ENCODE measurements at places on chromosomes 3 and 15. TPM values are rescaled to one million over a fixed set of nuclear protein-coding genes. Genes with fewer than 3 reads are reported as not detected.
A peak's percentile ranks its signal among the peaks of the same experiment; 100 is the strongest.

Gene ALG1L2
- total RNA-seq = not detected

Gene ACKR4
- total RNA-seq = 0.18 TPM

Gene ROBO2
- total RNA-seq = 14.5 TPM

Gene TRAT1
- total RNA-seq = not detected

Gene PLA2G4E
- total RNA-seq = not detected

Gene ABCC5
- total RNA-seq = 8.4 TPM

Gene DPPA2
- not detected for total RNA-seq

Gene RASL12
- total RNA-seq = under 0.01 TPM

Gene GOLGB1
- total RNA-seq = 56.1 TPM

Gene MKRN3
- total RNA-seq = under 0.01 TPM

DNA sequence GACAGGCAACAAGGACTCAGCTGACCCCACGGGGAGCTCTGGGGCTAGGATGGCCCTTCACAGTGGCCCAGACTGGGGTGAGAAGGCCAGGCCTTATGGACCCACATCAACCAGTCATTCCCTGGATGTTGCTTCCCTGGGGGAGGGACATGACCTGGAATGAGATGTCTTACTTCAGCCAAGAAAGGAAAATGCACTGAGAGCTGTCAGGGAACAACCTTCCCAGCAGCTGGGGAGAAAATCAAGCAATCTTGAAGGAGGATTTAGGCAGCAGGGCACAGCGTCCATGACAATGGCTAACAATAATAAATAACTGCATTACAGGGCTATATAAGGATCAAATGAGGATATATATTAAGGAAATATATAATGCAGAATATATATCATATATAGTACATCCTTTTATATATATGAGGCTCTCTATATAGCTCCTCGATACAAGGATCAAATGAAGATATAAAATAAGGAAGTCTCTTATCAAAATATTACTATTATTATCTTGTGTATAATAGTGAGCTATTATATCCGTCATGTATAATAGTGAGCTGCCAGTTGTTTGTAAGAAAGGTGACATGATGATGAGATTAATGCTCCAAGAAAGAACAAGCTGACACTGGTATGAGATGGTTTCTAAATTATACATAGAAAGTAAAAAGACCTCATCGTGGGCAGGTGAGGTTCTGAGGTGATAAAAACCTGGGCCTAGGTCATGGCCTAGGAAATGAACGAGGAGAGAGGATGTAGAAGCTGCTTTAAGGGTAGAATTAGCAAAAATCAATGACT, 117.8 kb upstream of the LIPC start:
- no peak for DNase-seq

DNA sequence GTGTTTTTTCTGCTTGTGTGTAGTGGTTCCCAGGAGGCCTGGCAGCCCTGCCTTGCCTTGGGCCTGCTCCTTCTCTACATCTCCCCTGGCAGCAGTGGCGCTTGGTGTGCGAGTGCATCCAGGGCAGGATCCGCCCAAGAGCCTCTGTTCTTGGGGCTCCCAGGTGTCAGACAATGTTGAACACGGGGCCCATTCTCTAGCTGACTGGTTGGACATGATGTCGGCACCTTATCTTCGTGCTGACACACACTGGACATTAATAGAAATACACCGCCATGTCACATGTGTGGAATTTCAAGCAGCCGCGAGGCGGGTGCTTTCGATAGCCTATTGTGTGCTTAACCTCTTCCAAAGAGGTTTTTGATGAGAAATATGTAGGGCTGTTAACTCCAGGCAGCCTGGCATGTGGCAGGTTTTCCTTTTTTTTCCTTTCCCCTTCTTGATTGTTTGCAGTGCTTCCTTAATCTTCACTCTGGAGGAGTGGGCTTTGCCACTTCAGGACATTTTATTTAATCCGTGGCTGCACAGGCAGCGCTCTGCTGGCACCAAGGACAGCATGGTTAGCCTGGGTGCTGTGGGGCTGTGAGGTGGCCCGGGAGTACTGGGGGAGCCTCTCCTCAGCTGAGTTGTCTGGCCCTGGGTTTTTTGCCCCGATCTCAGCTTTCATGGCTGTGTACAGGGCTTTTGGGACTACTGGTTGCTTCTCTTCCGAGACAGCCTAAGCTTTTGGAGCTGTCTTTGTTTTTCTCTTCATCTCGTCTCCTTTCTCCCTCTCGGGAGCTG, 42.5 kb downstream of the CHCHD6 start:
- peak; percentile 74 for DNase-seq

DNA sequence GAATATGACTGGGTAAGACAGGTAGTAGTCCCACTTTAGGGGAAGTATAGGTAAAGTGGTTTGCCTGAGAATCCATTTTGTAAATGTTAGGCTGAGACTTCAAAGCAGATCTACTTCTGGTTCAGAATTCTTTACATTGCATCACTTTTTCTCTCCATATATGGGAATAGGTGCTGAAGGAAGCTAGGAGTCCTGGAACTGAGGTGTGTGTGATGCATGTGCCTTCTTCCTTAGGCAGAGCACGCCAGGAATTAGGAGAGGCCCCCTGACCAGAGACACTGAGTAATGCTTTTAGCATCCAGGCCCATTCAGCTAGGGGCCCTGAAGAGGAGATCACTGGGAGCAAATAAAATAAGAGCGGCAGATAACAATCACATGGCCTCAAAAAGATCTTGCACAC, 69.2 kb upstream of the DCP1A start:
- no peak for DNase-seq

DNA sequence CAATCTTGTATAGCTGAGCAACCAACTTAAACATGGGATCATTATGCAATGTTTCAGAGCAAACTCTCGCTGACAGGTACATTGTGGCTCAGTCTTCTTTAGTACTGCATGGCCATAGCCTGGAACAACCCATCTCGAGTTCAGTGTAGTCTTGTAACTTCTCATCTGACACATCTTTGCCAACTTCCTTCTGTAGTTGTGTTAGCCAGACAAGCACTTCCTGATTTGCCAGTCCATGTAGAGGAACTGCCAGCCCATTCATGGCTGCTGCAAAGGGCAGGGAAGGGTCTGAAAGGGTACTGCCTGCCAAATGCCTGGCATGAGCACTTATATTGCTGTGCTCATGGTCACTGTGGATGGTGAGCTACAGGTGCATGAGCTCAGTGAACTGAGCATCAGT, 49.2 kb upstream of the CCDC54 start:
- no peak for DNase-seq

GRCh38 chr15:25877681-25878080, 14.6 kb upstream of the ATP10A start:
- no peak for DNase-seq

DNA sequence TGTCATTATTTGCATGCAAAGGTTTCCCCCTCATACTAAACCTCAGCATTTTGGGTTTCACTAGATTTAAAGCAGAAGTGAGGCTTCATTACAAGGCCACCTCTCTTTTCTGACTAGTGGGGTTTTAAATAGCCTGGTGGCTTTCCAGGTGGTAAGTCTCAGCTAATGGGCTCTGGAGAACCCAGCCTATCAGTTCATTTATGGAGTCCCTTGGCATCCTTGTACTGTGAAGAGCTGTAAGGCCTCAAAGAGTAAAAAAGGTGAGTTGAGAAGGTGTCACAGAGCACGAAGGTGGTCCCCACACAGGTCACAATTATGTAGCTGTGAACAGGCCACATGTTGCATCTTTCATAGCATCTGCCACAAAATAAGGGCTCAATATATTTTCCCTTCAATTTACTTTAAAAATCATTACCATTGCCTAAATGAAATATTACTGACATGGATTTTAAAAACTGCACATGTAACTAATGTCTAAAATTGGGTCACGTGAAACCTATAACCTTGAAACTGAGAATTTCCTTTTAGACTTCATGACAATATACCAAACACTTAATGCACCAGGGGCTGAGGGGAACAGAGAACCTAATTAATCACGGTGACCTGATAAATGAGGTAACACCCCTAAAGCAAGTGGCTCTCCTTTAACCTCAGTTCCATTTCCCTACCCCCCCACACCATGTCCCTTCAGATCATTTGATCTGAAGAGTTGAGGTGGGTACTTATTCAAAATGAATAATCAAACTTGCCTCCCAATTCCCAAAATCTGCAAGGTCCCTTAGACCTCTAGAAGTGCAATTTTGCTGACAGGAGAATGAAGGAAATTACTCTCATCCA, 1.3 kb downstream of the NGLY1 start:
- DNase-seq = no peak

DNA sequence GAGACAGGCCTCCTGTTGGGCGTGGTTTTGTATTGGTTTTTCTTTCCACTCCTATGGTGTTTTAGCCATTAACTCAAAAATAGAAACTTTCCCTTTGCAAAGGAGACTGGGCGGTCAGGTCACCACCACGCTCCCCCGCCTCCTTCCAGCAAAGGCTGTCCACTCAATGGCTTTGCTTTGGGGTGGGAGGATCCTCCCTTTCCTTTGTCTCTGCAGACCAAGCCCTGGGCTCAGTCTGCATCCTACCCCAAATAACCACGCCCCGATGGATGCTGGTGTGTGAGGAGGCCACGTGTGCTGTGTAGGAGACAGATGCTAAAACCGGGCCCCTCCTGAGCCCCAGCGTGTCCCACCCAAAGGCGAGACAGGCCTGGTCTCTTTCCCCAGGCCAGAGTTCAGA, 68.5 kb downstream of the GRIP2 start:
- DNase-seq = no peak

GRCh38 chr3:26622621-26623418, at the start of gene LRRC3B:
Gene LRRC3B (plus strand): TSS chr3:26622772. CDS start chr3:26709673, 86,901 bp downstream.
- DNase-seq = no peak

- DNase-seq = no peak
These were observed 147.5 kb upstream of the NUDT16 start for GRCh38 chr3:131233900-131234668.

DNA sequence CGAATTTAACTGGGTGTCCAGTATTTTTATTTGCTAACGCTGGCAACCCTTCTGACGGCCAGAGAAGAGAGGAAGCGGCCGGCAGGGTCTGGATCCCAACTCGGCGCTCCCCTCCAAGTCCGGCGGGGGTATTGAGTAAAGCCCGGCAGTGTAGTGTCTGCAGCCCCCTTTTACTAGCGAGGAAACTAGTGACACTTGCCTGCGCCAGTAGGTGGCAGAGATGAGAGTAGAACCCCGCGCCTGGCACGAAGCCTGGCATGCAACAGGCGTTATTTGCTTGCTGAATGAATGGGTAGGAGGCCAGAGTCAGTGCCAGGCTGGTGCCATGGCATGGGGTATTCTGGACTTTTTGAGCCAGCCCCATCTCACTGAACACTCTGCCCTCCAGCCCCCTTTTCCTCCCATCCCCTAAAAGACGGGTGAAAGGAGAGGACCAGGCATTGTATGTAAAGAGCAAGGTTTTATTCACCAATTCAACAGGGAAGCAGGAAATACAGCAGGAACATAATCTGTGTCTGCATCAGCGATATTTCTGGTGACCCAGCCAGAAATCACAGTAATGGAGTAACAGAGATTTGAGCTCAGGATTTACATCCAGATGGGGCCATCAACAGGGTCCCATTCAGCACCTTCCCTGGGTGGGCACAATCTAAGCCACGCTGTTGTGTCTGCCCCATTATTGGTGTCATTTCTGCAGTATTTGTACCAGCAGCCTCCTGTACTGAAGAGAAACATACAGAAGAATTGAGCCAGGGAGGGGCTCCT, 788 bp upstream of the WDR73 start:
- DNase-seq = peak; percentile 79

- DNase-seq = no peak
These were observed 37.7 kb downstream of the MESD start for GRCh38 chr15:80951941-80952340.

DNA sequence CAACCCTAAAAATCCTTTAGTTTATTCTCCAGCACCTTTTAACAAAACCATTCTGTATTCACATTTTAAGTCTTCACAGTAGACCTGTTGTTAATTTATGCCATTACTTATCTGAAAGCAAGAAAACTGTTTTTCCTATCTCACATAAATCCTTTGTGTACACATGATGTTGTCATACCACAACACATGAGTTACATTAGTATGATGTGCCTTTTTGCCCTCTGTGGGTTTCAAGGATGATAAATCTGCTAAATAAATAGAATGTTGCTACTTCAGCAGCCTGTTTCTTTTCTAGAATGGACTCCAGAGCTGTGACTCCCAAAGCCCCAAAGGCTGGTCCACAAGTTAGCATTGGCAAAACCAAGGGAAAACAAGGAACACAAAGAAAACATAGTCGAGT, 151.6 kb downstream of the SERPINI1 start:
- peak; percentile 4 for DNase-seq

GRCh38 chr3:53194210-53195065, 33.4 kb downstream of the PRKCD start:
- peak; percentile 39 for DNase-seq

DNA sequence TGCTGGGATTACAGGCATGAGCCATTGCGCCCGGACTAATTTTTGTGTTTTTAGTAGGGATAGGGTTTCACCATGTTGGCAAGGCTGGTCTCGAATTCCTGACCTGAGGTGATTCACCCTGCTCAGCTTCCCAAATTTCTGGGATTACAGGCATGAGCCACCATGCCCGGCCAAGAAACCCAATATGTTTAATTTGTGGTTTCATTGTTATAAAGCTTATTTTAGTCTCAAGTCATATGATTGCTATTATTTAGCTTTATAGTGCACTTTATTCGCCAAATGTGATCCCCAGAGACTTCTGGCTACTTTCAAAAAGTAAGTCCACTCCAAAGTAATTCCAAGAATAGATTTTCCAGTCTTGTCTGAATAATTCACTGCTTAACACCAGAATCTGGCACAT, 19.3 kb upstream of the SLC4A7 start:
- DNase-seq = peak; percentile 83

DNA sequence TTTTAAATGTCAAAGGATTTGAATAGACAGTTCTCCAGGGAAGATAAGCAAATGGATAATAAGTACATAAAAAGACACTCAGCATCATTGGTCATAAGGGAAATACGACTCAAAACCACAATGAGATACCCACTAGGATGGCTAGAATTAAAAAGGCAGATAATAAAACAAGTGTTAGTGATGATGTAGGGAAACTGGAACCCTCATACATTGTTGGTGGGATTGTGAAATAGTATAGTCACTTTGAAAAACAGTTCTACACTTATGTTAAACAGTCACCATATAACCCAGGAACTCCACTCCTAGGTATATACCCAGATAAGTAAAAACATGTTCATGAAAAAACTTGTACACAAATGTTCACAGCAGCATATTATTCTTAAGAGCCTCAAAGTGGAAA, 72.5 kb downstream of the GPR156 start:
- no peak for DNase-seq

GRCh38 chr15:101338502-101339057, 43.5 kb upstream of the SNRPA1 start:
- DNase-seq = no peak

- DNase-seq = peak; percentile 89
These were observed 45.0 kb downstream of the TNK2 start for GRCh38 chr3:195863121-195864061.

DNA sequence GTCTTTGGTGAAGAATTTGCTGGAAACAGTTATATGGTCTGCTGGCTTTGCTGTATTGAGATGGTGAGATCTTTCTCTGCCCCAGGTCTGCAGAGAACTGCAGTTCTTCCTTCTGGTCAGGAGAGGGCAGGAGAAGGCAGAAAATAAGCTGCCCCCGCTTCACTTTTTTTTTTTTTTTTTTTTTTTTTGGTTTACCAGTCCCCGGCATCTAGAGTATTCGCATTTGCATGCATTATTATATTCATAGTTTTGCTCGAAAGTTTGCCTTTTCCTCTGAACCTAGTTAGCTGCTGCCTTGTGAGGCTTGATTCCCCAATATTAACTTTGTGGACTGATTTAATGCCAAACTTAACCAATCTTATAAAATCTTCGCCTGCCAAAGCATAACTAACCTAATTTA, 10.6 kb upstream of the PARL start:
- peak; percentile 55 for DNase-seq

GRCh38 chr3:53080612-53081205, 34.8 kb upstream of the SFMBT1 start:
- DNase-seq = no peak

Measured in IMR-90 (cell line).